ENCODE measurements at places on chromosomes 6 and 20.

DNA sequence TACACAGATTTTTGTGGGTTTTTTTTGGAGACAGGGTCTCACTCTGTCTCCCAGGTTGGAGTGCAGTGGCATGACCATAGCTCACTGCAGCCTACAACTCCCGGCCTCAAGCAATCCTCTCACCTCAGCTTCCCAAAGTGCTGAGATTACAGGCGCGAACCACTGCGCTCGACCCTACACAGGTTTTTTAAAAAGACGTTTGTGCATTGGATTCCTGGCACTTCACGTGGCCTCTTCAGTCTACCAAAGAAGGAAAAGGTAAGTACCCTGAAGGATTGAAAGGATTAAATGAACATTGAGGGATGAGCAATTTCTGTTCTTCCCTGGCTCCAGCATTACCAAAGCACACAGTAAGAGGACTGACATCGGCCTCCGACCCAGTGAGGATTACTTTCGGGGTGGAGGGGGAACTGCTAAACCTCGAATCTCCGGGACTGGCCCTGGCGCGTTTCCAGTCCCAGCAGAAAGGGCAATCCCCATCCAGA is 556 bp upstream of the YWHAB start:
- DNase-seq: no peak

GRCh38 chr6:64081453-64081852 is 445.9 kb downstream of the PHF3 start:
- DNase-seq: no peak

GRCh38 chr6:99330159-99330558 is 19.3 kb downstream of the FAXC start:
- DNase-seq: peak; percentile 69

DNA sequence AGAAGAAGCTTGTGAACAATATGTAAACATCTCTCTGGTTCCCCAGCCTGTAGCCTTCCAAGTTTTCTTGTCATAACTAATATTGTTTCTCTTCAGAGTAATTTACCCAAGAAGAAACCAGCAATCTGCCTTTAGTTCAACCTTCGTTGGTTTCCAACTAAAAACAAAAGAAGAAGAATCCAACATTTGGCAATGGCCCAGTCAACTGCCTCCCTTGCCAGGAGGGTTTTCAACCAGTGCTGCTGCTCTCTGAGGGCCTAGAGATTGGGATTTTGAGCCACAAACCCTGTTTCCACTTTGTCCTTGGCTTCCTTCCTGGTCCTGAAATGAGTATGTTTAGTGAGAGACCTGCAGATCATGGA is 395.8 kb upstream of the CNR1 start:
- DNase-seq: no peak

GRCh38 chr6:125656287-125656870 is 93.1 kb upstream of the HEY2 start:
- DNase-seq: no peak

GRCh38 chr6:290111-290922 is 2.0 kb upstream of the DUSP22 start:
- no peak for DNase-seq

DNA sequence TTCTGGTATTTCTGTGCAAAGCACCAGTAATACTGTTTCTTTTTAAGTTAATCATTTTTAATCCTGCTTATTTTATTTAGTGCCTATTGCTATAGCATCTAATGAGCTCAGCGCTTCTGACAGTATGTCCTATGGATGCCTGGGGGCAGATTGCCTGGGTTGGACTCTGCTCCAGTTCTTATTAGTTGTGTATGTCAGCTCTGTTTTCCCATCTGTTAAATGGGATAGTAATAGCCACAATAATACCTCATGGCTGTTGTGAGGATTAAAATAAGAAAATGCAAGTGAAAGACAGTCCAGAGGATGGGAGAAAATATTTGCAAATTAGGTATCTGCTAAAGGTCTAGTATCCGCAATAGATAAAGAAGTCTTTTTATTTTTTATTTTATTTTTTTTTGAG is 87.0 kb downstream of the UTRN start:
- no peak for DNase-seq

- no peak for DNase-seq
Observed at GRCh38 chr6:150876598-150876997, 11.1 kb downstream of the MTHFD1L start.

DNA sequence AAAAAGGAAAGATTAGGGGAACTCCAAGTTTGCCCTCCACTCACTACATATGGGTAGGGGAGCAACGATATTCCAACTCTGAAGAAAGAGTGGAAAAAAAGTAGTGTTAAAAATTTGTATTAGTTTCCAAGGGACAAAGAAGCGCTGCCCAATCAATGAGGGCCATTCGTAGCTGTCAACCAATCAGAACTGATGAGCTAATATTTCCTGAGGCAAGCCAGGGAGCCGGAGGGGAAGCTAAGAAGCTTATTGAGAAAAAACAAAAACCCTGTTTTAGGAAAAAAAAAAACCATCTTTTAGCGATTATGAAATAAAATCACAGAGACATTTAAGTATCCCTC is 59.5 kb downstream of the TRIM38 start:
- peak; percentile 79 for DNase-seq

- DNase-seq: no peak
Observed at GRCh38 chr20:61986762-61987321, 78.8 kb downstream of the TAF4 start.

DNA sequence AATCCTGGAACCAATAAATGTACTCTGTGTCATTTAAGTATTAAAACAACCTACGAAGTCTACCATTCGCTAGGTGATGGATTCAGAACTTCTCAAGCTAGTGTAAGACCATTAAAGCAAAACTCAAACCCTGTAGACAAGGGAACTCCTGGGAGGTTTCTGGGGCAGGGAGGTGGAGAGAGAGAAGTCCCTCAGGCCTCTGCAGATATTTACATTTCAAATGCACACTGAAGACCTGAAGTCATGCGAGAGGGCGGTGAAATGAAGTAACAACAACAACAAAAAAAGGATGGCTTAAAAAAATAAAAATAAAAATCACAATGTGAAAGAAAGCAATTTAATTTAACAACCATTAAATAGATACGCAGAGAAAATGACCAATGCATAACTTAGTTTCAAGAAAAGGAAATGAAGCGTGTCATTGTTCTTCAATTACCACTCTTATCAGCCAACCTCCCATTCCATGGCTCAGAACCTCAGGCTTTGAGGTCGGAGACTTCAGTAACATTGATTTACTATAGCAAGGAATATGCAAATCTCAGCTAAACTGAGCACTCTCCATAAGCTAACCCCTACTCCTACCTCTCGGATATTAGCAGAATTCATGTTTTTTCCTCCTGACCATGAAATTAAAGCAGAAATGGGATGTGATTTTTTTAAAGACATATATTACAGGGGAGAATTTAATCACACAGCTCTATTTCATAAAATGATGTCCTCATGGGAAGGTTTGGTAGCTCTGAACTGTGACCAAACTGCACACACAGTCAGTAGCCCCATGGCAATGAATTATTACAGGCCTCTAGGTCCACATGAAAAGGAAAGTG is 140.6 kb downstream of the KIF16B start:
- DNase-seq: no peak

- no peak for DNase-seq
Observed at GRCh38 chr20:62685781-62686555, 22.7 kb upstream of the NTSR1 start.

GRCh38 chr6:37643851-37644672 is 53.6 kb downstream of the MDGA1 start:
- no peak for DNase-seq

DNA sequence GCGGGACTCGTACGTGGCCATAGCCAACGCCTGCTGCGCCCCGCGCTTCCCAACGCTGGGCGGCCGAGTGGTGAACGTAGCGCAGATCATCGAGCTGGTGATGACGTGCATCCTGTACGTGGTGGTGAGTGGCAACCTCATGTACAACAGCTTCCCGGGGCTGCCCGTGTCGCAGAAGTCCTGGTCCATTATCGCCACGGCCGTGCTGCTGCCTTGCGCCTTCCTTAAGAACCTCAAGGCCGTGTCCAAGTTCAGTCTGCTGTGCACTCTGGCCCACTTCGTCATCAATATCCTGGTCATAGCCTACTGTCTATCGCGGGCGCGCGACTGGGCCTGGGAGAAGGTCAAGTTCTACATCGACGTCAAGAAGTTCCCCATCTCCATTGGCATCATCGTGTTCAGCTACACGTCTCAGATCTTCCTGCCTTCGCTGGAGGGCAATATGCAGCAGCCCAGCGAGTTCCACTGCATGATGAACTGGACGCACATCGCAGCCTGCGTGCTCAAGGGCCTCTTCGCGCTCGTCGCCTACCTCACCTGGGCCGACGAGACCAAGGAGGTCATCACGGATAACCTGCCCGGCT is 3.4 kb downstream of the SLC32A1 start:
- DNase-seq: peak; percentile 7

DNA sequence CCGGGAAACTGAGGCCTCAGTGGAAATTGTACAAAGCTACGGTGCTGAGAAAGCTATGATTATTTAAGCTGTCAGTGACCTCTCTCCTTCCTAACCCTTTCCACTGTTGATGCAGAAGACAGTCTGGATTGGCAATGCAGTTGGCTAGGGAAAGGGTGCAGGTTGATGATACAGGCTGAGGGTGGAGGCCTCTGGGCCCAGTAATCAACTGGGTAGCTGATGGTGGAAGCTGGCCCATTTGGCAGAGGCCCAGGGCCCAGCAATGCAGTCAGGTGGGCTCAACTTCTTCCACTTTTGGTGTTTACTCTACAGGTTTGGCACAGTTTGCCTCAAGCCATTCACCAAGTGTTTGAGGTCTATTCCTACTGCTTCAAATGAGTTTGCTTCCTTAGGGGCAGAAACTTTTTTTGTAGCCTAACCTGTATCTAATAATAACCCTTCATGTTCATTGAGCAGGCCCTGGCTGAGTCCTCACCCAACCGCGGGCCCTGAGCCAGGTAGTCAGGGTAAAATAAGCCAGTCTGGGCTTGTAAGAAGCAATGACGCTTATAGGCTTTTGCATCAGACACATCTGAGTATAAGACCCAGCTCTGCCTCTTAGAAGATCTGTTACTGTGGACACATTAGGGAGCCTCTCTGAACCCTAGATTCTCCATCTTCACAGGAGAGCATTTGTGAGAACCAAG is 12.1 kb downstream of the BCL2L1 start:
- DNase-seq: peak; percentile 21

GRCh38 chr6:136803608-136804007 is 11.3 kb upstream of the MAP3K5 start:
- DNase-seq: no peak

DNA sequence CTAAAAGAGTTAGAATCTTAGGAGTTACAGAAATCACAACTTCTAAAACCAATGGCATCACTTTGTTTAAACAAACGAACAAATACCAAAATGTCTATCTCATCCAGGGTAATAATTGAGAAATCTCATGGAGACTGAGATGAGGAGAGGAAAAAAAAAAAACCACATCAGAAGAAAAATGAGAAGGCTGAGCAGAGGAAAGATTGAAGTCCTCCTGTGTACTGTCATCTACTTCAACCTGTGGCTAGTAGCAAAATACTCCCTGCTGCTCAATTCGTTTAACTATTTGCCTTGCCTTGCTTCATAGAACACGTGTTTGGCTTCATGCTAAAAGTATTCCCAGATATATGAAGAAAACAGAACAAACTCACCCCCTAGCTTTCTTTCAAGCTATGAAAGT is 143.7 kb downstream of the PDE10A start:
- DNase-seq: no peak

GRCh38 chr6:149855741-149856140 is 8.4 kb downstream of the LRP11 start:
- no peak for DNase-seq

DNA sequence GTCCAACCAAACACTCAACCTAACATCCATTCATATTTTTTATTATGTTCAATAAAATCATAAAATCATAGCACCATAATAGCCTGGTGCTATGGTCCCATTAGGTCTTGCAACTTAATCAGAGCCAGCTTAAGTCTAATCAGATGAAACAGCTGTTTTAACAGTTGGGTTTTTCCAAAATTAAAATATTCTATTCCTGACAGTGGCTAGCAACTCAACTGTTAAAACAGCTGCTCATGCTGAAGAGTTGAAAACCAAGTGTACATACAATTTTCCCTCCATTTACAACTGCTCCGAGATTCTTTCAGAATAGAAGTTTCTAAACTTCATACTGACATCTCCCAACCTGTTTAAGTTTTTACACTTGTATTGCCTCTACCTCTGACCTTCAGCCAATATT is 89.5 kb downstream of the UBE3D start:
- no peak for DNase-seq

DNA sequence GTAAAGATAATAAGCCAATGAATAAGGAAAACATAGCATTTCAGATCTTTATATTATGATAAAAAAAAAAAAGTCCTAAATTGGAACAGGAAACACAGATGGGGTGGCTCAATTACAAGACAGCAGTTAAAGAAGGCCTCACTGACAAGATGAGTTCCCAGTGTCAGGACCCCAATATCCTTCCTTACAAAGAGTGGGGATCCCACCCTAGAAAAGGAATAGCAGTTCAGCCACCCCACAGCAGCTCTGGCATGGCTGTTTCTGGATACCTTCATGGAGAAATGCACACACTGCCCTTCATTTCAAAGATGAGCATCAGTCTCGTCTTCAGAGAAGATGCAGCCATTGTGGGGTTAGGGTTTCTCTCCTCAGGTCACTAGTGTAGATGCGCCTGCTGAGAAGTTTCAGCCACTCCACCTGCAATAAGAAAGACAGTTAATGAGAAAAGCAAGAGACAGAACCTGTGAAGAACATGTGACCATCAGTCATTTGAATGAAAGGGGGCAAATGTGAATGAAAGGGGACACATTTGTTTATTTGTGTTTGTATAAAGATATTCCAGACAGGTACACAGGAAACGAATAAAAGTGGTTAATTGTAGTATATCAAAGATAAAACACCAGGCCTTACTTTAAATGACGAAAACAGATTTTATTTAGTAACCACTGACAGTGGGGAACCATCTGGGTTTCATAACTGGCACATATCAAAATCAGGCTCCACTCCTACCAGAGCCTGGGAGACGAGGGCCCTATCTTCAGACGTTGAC is 121.3 kb upstream of the PRSS16 start:
- DNase-seq: no peak

Data from Daoy (cell line).